Activated T-helper 2 cell treated with anti-CD3 and anti-CD28 coated beads, Interferon-gamma antibody, Interleukin-2, Interleukin-4, amounts not matched to agents 10 μg/mL and 5 μg/mL and 100 μg/mL, durations not matched to agents 14 hours and 24 hours and 36 hours (primary cell): ENCODE measurements at places on chromosomes 12 and 14. TPM values are rescaled to one million over a fixed set of nuclear protein-coding genes. Genes with fewer than 3 reads are reported as not detected.

DNA sequence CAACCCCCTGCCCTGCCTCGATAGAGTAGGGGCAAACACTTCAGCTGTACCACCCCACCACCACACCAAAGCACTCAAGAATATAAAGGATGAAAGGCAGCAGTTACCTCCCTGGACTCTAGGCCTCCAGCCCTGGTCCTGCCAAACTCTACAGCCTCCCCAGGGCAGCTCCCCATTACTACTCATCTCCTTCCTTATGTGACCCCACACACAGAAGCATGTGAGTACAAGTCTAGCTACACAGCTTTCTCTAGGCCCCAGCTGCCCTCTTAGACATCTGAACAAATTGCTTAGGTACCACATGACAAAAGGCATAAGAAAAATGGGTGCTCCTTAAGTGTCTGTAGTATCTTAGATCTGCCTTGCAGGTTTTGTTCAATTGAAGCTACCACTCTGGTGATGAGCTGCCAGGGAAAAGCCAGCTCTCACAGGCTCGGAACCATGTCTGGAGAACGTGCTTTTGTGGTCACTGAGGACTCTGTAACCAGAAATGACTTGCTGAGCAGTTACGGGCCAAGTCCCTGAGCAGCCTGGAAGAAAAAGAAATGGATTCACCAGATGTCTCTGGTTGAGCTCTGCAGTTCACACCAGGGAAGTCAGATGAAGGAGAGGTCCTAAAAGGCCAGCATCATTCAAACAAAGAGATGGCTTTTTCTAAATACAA, 32.8 kb downstream of the FMNL3 start:
- DNase-seq: no peak

GRCh38 chr14:65731933-65732506, 319.5 kb downstream of the FUT8 start:
- no peak for DNase-seq

DNA sequence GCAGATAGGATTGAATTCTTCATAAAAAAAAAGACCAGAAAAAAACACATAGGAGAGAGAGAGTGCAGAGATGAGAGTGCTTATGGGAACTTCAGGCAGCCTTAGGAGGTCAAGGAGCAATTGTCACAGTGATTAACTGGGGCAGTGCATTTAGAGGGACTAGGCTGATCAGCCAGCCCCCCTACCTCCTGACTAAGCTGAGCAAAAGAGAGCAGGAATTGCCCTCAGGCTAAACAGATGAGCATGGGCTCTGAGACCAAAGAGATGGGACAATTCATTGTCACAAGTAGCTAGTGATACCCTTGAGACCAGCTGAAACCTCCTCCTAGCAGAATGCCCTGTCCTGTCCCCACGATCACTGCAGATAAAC, 124.0 kb downstream of the BTG1 start:
- no peak for DNase-seq

PGF gene
- total RNA-seq: 0.34 and 0.39 TPM in 2 replicates

GRCh38 chr12:83220774-83221173, 534.1 kb downstream of the TMTC2 start:
- no peak for DNase-seq

DNA sequence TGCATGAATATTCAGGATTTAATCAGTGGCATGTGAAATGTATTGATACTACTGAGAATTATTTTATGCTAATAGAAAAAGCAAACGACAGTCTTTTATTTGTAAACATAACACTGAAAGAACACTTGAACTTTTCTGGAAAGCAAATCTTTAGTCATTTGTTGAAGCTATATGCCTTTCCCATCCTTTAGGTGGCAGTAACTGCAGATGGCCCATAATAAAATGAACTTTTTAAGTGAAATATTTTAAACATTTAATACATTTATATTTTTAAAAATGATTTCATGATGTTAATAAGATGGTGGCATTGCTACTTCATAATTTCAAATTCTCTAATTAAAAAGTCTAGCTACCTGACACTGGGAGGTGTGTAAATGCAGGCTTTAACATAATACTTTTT, 13.9 kb upstream of the KRR1 start:
- DNase-seq: no peak

ZNF10 gene
- 4.9 and 6.3 TPM in 2 replicates for total RNA-seq

ESPL1 gene
- 72.6 and 75.3 TPM in 2 replicates for total RNA-seq

SLC2A14 gene
- total RNA-seq: 0.05 and 0.07 TPM in 2 replicates

- DNase-seq: no peak
Observed at GRCh38 chr14:59424341-59425071, 40.7 kb downstream of the GPR135 start.
